Activated effector memory CD4-positive, alpha-beta T cell treated with anti-CD3 and anti-CD28 coated beads, Interleukin-2, amount 50 U/mL, for 16 hours (primary cell): ENCODE measurements at places on chromosomes 3 and 15.

- DNase-seq, result no peak
Measured at GRCh38 chr3:81989758-81990157, 228.3 kb upstream of the GBE1 start.

DNA sequence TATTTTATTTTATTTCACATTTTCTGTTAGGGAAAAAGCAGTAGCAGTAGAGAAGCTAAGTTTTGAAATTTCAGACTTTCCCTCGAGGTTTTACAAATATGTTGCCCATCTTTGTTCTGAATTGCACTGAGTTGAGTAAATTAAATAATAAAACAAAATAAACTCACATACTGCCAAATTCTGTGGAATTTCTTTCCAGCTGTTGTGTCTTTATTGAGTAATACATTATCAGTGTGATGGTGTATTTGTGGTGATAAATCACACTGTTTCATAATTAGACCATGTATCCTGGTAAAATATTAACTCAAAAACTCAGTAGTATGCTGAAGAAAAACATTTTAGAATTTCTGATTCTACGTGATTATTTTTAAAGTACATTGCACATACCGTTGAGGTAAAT, 592.1 kb downstream of the SI start:
- DNase-seq, result no peak

- DNase-seq, result no peak
Measured at GRCh38 chr3:118772036-118772435, 262.6 kb downstream of the IGSF11 start.

- DNase-seq, result no peak
Measured at GRCh38 chr3:132346841-132347736, 29.9 kb downstream of the ACP3 start.

DNA sequence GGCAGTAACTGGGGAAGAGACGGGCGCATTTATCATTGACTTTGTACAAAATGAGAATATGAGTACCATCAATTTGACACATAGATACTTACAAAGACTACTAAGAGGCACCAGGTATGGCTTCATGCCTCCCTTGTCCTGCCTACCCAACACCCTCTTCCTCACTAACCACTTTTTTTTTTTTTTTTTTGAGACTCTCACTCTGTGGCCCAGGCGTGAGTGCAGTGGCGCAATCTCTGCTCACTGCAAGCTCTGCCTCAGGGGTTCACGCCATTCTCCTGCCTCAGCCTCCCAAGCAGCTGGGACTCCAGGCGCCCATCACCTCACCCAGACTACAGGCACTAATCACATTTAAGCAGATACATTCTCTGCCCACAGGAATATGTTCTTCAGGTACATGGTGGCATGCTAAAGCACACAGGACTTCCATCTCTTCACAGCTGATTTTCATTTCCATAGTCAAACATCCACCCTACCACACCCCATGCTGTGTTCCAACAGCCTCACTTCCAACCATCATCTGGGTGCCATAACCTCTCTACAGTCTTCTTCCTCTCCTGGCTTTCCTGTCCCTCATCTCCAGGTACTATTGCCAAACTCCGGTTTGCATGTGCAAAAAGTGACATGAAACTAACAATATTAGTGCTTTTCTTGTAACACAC, 41.7 kb downstream of the RAB27A start:
- no peak for DNase-seq

- DNase-seq, result no peak
Measured at GRCh38 chr3:40975711-40976121, 223.6 kb upstream of the CTNNB1 start.

DNA sequence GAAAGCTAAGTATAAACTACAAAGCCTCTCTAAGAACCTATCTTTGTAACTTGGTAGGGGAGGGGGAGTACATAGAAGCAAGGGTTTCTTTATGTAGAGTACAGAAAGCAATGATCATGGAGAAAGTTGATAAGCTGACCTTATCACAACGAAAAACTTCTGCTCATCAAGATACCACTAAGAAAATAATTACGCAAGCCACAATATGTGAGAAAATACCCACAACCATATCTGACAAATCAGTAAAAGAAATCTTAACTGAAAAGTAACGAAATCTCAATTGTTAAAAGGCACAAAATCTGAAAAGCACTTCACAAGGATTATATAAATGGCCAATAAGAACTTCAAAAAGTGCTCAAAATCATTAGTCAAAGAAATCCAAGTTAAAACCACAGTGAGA, 35.1 kb upstream of the RPS17 start:
- DNase-seq, result no peak

DNA sequence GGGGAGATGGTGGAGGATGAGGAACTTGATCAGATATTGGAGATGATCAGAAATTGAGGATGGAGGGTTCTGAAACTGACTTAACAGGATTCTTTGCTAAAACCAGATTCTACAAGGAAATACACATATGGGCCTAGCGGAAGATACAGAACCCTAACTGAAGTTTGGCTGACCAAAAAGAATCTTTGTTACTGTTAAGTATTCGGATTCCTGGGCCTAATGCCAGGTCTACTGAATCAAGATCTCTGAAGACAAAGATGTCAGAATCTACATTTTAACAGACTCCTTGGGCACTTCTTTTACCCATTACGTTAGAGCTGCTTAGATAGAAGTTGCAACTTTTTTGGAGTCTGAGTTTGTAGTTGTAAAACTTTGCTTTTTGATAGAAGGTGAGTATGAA, 137.7 kb downstream of the FNDC3B start:
- DNase-seq, result no peak

GRCh38 chr15:33150431-33150941, 44.0 kb downstream of the FMN1 start:
- no peak for DNase-seq

DNA sequence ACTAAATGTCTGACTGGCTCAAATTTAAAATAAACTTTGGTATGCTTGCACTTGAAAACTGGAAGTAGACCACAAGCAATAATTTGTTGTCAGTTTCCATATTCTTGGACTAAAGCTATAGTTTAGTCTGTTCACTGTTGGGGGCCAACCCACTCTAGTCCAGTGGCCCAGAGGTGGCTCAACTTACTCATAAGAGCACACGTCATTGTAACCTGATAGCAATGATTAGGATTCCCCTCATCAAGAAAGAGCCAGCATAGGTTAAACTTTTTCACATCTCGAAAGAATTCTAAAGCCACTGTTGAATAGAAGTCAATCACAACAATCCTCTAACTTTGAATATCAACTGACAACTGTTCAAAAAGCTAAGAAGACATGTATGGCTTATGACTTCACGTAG, 147.0 kb downstream of the MEIS2 start:
- no peak for DNase-seq

- DNase-seq, result peak; percentile 28
Measured at GRCh38 chr3:127750226-127751031, 71.9 kb downstream of the MGLL start.

GRCh38 chr3:71392251-71392650, 191.3 kb downstream of the FOXP1 start:
- DNase-seq, result no peak

- DNase-seq, result no peak
Measured at GRCh38 chr15:62109437-62109836, 42.7 kb downstream of the C2CD4A start.

DNA sequence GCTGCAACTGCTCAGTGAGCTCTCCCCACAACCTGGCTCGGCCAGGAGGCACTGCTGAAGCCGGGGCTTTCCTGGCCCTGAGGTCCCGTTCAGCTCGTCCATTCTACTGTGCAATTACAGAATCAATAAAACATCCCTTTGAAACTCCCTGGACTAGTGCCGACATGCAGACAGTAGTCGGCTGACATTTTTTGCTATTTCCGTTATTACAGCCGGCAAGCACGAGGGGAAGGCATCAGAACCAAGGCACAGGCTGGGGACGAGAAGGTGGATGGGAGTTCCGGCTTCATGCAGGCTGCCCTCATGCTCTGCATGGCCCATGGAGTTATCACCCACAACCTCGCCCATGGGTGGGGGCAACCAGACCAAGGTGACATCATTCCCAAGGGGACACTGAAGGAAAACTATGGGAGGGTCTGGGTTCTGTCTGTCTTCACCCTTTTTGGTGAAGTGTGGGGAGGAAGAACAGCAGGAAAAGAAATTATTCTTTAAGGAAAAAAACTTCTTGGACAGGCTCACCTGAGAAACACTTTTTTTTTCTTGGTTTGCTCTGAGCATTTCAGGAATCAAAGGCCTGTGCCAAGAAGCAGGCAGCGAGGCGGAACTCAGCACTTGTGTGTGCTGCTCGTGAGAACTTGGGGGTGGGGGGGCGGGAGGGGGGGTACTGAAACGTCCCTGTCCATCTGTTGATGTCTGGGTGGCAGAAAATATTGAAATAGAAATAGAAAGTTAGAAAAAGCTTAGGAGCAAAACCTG, 154.5 kb downstream of the FOXP1 start:
- no peak for DNase-seq

DNA sequence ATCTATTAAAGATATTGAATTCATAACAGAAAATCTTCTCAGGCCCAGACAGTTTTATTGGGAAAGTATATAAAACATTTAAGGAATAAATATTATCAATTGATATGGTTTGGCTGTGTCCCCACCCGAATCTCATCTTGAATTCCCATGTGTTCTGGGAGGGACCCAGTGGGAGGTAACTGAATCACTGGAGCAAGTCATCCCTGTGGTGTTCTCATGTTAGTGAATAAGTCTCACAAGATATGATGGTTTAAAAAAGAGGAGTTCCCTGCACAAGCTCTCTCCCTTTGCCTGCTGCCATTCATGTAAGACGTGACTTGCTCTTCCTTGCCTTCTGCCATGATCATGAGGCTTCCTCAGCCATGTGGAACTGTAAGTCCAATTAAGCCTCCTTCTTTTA, 160.5 kb downstream of the ANO10 start:
- no peak for DNase-seq

GRCh38 chr3:185998136-185998535, 60.3 kb upstream of the TRA2B start:
- DNase-seq, result no peak

GRCh38 chr3:177361081-177361938, 164.0 kb upstream of the TBL1XR1 start:
- no peak for DNase-seq

GRCh38 chr3:11509173-11510000, 134.3 kb downstream of the VGLL4 start:
- no peak for DNase-seq

- DNase-seq, result no peak
Measured at GRCh38 chr15:61124195-61124594, 104.9 kb downstream of the RORA start.

DNA sequence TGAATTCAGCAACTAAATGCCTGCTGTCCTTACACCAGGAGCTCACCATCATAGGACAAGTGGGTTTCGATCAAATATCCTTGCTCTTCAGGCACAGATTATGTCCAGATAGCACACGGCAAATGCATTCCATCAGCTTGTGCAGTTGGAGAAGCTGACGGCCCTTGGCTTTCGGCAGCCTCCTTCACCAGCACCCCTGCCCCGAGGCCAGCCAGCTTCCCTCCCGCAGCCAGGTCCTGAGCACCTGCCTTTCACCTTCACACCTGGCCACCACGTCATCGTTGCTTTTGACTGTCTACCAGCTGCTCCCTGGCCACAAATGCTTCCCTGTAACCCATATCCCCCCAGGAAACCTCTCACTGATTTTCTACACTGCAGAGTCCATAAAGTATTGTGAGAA, 355.5 kb downstream of the OCA2 start:
- DNase-seq, result no peak

DNA sequence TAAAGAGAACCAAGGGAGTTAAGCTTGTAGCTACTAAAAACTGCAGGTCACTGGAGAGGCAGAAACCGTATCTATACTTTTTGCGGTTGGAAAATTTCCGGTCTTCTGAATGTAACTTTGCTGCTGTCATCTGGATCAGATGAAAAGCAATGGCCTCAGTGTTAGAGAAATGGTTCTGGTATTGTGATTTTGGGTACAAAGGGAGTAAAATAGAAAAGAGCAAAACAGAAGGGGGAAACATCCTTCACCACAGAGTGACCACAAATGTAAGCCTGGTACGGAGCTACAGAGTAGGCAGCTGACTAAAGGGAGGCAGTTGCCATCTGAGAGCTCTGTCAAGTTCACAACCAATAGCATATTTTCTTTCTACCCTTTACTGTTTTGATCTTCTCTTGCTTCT, 5.6 kb downstream of the CD96 start:
- peak; percentile 67 for DNase-seq

- DNase-seq, result no peak
Measured at GRCh38 chr3:84074767-84075166, 884.0 kb upstream of the CADM2 start.

- no peak for DNase-seq
Measured at GRCh38 chr15:79064496-79064895, 26.1 kb downstream of the RASGRF1 start.

DNA sequence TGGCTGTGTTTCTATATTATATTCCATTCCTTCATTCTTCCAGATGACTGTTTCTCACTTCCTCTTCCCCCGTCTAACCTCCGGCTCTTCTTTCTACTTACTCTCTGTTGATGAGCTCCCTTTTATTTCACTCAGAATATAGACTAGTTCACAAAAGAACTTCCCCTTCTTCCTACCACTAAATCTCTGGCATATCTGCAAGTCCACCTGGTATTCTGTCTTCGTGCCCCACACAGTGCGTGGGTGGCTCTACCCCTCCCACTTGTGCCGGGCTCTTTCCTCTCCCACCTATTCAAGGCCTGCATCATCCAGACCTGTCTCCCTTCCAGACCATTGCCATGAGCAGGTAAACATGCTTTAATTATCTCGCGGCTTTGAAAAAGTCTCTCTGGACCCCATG, 73.0 kb downstream of the SCN10A start:
- no peak for DNase-seq

DNA sequence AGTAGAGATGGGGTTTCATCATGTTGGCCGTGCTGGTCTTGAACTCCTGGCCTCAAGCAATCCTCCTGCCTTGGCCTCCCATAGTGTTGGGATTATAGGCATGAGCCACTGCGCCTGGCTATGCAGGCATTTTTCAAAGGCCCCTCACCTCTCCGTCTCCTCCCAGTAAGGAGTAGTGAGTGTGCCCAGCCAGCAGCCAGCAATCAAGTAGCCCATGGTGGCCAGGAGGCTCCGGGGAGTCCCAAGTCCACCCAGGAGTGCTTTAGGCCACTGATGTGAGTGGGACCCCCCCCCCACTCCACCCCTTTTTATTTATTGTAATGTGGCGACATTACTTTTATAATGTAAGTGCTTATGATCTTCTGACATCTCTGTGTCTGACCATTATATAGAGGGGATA, 8.1 kb downstream of the ISG20 start:
- DNase-seq, result no peak

DNA sequence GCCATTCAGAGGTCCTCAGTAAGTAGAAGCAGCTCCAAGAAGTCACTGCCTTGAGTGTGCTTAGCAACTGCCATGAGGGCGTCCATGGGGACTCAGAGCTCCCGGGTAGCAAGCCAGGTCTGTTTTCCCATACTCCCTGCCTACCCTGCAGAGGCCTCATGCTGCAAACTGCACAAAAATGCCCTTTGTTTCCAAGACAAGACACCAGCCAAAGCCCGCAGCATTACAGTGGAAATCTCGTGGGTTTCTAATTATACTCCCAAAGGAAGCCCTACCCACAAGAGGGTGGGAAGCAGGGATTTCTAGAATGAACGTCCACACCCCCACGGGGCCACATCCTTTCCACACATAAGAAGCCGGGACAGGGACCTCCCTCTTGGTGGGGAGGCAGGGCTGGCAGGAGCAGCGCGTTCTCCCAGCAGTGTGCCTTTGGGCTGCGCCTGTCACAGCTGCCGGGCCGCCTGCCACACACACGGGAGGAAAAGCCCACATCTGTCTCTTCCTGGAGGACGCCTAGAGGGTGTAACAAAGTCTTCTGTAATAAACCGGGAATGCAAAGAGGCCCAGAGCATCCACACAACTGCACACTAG, 31.1 kb downstream of the FAM174B start:
- DNase-seq, result peak; percentile 43

- no peak for DNase-seq
Measured at GRCh38 chr3:80769683-80770082, 991.8 kb downstream of the GBE1 start.

- DNase-seq, result no peak
Measured at GRCh38 chr15:58736018-58736643, 13.4 kb downstream of the ADAM10 start.
